Stimulated activated naive B cell treated with anti-CD40 and anti-IgM and Interleukin-4, amounts not matched to agents 10 μg/mL and 1 μg/mL and 100 μg/mL, for 72 hours (primary cell): ENCODE measurements at places on chromosomes 16 and 17.

DNA sequence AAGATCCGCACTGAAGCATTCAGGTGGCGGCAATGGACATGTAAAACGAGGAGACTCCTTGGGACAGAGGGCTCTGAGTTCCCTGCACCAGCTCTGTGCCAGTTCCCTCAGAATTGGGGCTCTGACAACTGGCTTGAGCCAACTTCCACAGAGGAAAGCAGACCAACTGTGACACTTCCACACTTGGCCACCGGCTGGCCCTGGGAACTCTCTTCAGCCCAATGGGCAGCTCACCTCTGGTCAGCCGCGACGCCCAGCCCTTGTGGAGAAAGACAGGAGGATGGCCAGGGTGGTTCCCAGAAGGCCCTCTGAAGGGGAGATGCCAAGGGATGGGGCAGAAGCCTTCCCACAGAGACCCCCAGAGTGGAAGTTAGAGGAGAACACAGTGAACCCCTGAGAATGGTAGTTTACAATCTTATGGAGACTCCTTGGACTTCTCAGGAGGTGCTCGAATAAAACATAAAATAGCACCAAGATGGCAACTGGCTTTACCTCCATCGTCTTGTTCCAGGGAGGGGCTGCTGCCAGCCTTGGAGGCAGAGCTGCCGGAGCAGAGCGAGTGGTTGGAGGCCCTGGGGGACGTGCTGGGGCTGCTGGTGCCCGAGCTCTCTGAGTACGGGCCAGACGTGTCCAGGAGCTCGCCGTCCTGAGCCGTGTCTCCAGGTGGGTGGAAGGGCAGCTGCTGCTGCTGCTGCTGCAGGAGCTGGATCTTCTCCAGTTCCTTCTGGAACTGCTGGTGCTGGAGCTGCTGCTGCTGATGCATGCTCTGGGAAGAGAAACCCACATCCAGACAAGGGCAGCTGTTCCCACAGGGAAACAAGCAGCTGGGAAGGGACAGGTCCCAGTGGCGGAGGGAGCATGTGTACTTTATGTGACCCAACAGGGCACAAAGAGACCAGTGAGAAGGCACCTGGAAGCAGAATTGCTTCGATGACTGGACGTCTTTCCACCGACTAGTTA lies 35.0 kb upstream of the ICAM2 start:
- DNase-seq, result no peak

DNA sequence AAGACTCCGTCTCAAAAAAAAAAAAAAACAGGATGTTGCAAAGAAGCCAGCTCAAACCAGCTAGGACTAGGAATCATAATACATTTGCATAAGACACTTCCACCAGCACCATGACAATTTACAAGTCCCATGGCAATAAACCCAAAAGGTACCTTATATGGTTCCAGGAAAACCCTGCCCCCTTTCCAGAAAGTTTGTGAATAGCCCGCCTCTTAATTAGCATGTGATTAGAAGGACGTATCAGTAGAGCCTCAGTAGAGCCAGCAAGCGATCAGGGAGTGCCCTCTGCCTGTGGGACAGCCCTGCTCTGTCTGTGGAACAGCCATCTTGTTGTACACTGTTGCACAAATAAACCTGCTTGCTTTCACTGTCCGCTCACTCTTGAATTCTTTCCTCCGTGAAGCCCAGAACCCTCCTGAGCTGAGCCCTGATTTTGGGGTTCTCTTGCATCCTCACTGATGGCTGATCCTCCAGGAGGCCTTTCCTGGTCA lies 14.0 kb downstream of the NUPR1 start:
- no peak for DNase-seq

DNA sequence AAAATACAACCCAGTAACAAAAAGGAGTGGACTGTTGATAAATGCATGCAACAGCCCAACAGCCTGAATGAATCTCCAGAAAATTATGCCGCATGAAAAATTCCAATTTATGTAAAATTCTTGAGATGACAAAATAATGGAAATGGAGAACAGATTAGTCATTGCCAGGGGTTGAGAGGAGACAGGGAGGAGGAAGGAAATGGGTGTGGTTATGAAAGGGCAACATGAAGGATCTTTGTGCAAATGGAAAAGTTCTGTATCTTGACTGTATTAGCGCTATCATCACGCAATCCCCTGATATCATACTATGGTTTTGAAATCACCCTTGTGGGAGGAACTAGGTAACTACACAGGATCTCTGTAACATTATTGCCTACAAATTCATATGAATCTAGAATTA lies 1058.3 kb upstream of the RBFOX1 start:
- no peak for DNase-seq

- no peak for DNase-seq
These were observed 18.2 kb downstream of the IL34 start for GRCh38 chr16:70664325-70665112.

DNA sequence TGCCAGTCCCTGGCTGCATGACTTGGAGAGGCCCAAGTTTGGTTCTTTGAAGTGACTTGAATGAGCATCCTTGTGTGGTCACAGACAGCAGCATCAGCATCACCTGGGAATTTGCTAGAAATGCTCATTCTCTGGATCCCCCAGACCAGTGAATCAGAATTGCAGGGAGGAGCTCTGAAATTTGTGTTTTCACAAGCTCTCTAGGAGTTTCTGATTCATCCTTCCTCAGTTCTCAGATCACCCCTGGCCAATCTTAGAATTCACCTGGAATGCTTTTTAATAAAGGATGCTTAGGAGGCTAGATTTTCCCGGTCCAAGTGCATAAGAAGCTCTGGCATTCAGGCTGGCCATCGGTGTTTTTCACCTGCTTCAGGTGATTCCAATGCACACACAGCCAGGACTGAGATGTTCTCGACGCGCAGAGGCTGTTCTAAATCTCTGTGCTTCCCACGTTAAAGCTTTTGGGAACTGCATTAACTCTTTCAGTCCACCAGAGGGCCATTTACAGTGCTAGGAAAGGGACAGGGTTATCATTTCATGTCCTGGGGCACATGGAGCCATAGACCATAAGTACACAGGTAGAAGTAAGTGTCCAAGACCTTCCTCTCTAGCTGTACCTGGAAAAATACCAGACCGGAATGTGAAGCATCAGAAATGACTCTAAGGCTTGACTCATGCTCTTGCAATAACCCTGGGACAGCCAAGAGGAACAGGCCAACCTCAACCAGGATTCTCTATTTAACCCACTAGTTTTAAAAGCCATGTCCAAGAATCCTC lies 85.7 kb upstream of the XYLT1 start:
- DNase-seq, result no peak

- no peak for DNase-seq
These were observed 22.3 kb downstream of the GAN start for GRCh38 chr16:81337097-81337496.

DNA sequence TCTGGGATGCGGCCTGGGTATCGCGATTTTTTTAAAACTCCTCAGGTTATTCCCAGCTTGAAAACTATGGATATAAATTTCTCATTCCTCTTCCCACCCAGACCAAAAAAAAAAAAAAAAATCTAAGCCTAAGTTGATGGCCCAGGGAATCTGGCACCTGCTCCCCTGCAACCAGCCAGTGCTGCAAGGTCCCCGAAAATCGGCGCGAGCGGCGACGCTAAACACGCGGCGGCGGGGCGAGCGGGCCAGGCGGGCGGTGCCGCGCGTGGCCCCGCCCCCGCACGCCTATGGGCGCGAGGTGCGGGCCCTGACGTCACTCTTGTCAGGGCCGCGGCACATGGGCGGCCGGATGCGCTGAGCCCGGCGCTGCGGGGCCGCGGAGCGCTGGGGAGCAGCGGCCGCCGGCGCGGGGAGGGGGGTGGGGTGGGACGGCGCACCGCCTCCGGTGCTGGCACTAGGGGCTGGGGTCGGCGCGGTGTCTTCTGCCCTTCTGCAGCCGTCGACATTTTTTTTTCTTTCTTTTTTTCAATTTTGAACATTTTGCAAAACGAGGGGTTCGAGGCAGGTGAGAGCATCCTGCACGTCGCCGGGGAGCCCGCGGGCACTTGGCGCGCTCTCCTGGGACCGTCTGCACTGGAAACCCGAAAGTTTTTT lies at the start of gene HLF:
Gene HLF, plus strand, starts transcription at position 316 of the 654 bp plus-strand sequence. CDS start 525 bp downstream, outside the sequence.
- peak; percentile 39 for DNase-seq

DNA sequence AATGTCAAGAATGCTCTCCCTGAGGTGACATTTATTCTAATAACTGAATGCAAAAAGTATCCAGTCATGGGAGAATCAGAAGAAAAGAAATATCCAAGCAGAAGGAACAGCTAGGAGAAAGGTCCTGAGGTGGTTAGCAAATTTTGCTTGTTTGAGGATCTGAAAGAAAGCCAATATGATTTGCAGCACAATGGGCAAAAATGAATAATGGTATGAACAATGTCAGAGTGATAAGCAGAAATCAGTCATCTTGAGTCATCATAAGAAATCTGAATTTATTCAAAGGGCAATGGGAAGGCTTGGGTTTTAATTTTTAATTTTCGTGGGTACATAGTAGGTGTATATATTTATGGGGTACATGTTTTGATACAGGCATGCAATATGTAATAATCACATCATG lies 68.5 kb downstream of the BRIP1 start:
- no peak for DNase-seq

GRCh38 chr17:38703742-38704605 lies 1.1 kb upstream of the MLLT6 start:
- peak; percentile 70 for DNase-seq

- no peak for DNase-seq
These were observed 307.5 kb upstream of the SALL1 start for GRCh38 chr16:51458356-51459140.

GRCh38 chr17:20259668-20260067 lies 207.7 kb downstream of the LGALS9B start:
- DNase-seq, result no peak

DNA sequence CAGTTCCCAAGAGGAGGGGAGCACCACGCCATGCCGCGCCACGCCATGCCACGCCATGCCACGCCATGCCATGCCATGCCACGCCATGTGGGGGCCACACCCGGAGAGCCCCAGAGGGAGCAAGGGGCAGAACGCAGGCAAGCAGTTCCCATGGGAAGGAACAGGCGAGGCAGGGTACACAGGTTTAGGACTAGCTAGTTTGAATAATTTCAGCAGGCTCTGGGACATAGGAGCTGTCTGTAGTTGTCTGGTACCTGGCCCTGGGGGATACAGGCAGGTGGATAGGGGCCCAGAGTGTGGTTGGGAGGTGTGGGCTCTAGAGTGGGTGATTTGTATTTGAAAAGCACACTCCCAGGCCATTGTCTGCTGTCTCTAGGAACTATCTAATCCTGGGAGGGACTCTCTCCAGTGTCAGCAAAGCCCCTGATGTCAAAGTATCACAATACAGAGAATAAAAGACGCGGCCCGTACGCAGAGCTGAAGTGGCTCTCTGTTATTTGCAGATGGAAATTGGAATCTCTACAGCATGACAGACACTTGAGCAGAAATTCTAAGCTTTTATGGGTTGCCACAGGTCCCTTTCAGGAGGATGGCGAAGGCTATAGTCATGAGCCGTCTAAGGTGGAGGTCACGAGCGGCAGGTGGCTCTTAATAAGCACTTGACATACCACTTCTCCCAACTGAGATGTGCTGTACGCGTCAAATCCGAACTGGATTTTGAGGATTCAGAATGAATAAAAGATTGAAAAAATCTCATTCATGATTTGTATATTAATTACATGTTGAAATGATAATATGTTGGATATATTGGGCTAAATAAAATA lies 220.8 kb upstream of the TNRC6C start:
- DNase-seq, result no peak

DNA sequence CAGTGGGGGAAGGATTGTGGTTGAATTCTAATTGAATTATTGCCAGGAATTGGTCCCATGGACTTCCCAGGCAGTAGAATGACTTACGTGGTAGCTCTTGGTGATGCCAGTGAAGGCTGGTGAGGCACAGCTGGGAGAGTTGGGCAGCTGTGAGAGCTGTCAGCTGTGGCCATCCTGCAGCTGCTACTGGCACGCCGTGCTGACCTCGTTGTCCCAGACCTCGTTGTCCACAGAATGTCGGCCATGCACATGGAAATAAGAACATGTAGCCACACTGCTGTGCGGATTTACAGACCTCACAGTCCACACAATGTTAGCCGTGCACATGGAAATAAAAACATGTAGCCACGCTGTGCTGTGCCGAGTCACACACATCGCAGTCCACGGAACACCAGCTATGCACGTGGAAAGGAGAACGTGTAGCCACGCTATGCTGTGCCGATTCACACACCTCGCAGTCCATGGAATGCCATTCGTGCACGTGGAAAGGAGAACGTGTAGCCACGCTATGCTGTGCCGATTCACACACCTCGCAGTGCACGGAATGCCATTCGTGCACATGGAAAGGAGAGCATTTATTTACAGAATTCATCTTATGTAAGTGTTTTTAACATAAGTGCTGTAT lies 59.2 kb downstream of the BANP start:
- no peak for DNase-seq

GRCh38 chr16:56530872-56531271 lies 11.0 kb upstream of the BBS2 start:
- DNase-seq, result no peak

GRCh38 chr17:39404542-39405378 lies 3.3 kb upstream of the FBXL20 start:
- DNase-seq, result no peak

GRCh38 chr17:38543403-38544174 lies 62.2 kb downstream of the SRCIN1 start:
- no peak for DNase-seq

GRCh38 chr17:30393491-30393890 lies 14.8 kb downstream of the CPD start:
- no peak for DNase-seq

GRCh38 chr17:78888941-78889518 lies 14.0 kb downstream of the CEP295NL start:
- no peak for DNase-seq

- no peak for DNase-seq
These were observed 50.7 kb downstream of the TANGO6 start for GRCh38 chr16:68893710-68894705.

- DNase-seq, result no peak
These were observed 14.9 kb upstream of the NFATC3 start for GRCh38 chr16:68070249-68070730.

GRCh38 chr16:55003916-55004315 lies 73.3 kb downstream of the IRX5 start:
- no peak for DNase-seq

DNA sequence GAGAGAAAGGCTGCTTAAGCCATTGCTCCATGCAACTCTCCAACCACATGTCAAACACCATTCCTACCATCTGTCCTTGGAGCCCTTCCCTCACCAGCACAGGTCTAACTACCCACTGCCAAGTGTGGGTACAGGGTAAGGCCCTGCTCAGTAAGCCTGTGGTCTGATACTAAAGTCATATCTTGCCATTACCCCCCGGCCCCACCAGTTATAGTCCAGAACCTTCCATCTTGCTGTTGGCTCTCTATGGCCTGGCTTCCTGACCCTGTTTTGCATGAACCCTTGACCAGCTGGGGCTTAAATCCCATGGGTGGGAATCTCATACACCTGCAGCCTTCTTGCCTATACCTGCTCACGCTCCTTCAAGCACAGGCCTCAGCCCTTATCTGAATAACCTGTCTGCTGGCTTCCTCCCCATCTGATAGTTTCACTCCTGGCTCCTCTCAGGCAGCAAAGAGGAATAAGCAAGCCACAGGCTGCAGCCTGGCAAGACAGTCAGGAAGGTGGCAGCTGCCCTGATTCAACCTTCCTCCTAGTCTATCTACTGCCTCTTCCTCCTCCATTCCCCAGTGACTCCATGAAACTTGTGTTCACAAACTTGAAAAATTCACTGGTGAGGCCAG lies 64.1 kb downstream of the ZFHX3 start:
- no peak for DNase-seq

GRCh38 chr17:59423903-59424302 lies 92.4 kb downstream of the YPEL2 start:
- no peak for DNase-seq

GRCh38 chr16:69709456-69710084 lies 16.8 kb downstream of the NQO1 start:
- no peak for DNase-seq

GRCh38 chr17:46841561-46842379 lies 9.6 kb upstream of the WNT9B start:
- DNase-seq, result no peak

- no peak for DNase-seq
These were observed 4.1 kb downstream of the SP6 start for GRCh38 chr17:47846716-47847340.
